H1 (cell line): ENCODE measurements at places on chromosomes 3 and 15.
A peak's percentile ranks its signal among the peaks of the same experiment; 100 is the strongest.

DNA sequence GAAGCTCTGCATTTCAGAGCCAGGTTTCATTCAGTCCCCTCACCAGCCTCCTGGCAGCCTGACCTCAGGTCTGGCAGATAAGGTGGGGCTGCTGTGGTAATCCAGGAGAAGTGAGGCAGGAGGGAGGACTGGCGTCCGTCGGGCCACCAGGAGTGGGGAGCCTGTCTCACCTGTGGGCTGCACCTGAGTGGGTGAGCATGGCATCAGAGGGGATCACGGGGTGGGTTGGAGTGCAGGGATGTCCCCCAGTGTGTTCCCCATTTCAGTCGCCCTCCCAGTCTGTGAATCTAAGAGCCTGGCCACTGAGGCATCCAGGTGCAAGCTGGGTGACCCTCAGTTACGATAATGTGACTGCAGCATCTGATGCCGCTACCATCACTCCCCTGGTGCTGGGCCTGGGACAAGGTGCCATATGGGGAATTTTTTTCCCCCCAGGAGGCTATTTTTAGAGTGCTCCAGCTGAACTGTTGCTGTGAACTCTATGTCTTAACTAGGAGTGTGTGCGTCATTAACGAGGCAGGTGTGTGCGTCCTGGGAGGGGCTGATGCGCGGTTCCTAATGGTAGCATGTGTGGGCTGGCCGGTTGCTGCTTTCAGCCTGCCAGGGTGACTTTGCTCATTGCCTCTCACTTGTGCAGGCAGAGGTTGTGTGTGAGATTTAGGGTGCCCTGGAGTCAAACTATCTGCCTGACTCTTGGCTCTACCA lies 165.2 kb downstream of the SLCO3A1 start:
- DNase-seq: no peak

DNA sequence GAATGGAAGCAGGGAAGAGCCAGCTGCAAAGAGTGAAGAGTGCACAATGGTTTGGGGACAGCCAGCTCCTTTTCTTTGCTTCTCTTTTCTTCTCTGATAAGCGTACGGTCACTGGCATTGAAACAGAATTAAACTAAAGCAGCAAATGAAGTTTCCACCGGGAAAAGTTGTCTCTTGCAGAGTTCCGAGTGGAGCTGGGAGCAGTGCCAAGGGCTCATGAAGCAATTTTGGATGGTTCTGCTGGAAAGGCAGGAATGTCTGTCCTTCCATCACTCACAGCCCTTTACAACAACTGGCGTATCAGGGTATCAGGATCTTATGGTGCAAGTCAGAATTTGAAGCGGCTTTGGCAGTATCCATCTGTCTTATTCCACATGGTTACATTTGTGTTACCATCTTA lies 1042.9 kb downstream of the NTRK3 start:
- DNase-seq: no peak

- no peak for DNase-seq
Measured at GRCh38 chr3:19945969-19946831, 697 bp upstream of the RAB5A start.

GRCh38 chr3:149203758-149204157 lies 17.9 kb downstream of the CP start:
- DNase-seq: no peak

GRCh38 chr15:75228787-75229186 lies 27.1 kb downstream of the C15orf39 start:
- no peak for DNase-seq

DNA sequence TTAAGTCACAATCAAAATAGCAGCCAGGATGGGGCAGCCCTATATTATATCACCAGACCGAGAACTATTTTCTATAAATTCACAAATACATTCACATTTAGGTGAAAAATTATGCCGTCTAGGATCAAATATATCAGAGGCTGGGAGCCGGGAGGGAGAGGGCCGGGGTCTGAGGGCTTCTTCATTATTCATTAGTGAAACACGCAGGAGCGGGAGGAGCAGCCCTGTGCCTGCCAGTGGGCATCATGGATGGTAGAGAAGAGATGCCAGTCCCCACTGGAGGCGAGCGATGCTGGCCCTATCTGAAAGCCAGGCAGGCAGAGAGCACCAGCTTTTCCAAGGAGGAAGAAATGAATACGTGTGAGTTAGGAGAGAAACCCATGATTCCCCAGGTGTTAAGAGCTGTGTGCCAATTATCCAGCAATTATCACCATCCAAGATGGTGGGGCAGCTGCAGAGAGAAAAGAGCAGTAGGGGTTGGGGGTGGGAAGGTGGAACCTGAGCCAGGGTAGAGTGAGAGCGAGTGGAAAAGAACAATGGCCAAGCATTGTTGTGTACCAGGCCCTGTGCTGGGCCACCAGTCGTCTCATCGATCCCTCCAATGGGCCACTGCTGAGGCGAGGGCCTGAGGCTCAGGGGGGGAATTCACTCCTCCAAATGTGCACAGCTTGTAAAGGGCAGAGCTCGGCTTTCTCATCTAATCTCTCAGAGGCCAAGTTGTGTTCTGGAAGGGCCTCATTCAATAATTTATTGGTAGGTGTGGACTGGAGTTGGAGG lies 261.3 kb upstream of the TLE3 start:
- no peak for DNase-seq

DNA sequence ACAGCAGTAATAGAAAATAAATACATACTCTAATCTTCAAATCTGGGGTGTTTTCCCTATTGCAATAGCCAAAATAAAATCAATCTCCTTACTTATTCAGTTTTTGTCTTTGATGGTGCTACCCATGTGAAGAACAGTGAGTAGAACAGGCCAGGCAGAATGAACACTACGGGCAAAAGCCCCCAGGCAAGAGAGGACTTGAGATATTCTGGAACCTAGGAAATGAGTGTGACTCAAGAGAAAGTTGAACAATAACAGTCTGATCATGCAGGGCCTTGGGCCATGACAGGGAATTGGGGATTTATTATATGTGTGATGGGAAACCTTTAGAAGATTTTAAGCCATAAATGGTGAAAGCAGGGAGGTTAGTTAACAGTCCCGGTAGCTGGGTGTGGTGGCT lies 14.0 kb upstream of the DUT start:
- no peak for DNase-seq

DNA sequence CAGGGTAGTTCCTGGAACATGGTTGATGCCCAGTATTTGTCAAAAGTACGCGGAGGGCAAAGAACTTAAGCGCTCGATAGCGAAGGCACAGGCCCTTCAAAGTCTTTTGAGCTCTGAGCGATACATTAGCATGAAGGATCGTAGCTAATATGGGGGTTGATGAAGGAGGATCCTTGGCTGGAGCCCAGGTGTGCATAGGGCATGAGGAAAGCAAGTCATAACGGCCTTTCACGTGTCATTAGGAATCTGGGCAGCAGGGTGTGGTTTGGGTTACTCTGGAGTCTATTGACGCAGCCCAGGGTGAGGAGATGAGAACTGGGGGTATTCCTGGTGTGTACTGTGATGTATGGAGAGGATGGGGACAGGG lies 31.7 kb downstream of the SPINK8 start:
- DNase-seq: no peak

- no peak for DNase-seq
Measured at GRCh38 chr3:4577721-4578120, 84.6 kb downstream of the ITPR1 start.

DNA sequence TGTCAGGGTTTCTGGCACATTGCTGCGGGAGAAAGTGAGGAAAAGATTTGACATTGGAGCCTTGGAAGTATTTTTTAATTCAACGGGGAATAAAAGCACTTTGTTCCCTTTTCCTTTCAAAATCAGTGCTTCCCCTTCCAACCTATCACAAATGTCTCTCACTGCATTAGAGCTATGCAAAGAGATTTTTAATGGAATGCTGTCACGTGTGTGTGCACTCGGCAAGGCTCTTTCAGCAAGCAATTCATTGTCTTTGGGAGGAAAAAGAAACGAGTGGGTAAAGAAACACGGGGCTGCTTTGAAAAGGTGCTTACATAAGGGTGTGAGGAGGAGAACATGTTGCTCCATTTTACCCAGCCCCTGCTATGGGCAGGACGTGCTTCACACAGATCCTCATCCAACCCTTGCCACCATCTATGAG lies 490.4 kb upstream of the PROK2 start:
- no peak for DNase-seq

DNA sequence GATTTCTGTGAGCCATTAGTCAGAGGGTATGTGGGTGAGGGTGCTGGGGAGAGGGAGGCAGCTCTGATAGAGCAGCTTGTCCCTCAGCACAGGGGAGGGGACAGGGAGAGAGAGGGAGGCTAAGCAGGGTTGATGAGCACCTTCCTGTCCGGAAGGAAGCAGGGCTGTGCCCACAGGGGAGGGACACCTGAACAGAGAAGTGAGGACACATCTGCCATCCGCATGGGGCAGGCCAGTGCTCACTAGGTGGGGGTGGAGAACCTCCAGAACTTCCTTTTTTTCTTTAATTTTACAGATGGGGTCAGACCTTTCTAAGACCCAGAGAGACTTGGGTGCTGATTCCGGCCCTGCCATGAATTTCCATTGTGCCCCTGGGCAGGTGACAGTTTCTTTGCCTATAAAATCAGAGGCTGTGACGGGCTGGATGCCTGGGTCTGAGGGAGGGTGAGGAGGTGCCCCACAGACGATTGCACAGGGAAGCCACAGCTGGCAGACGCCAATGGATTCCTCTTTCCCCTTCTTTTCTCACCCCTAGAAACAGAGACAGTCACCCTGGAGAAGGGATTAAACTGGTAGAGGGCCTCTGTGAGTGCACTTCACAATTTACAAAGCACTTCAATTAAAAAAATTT lies 4.1 kb upstream of the TGM5 start:
- DNase-seq: no peak

- no peak for DNase-seq
Measured at GRCh38 chr3:125250973-125251372, 38.4 kb upstream of the SLC12A8 start.

DNA sequence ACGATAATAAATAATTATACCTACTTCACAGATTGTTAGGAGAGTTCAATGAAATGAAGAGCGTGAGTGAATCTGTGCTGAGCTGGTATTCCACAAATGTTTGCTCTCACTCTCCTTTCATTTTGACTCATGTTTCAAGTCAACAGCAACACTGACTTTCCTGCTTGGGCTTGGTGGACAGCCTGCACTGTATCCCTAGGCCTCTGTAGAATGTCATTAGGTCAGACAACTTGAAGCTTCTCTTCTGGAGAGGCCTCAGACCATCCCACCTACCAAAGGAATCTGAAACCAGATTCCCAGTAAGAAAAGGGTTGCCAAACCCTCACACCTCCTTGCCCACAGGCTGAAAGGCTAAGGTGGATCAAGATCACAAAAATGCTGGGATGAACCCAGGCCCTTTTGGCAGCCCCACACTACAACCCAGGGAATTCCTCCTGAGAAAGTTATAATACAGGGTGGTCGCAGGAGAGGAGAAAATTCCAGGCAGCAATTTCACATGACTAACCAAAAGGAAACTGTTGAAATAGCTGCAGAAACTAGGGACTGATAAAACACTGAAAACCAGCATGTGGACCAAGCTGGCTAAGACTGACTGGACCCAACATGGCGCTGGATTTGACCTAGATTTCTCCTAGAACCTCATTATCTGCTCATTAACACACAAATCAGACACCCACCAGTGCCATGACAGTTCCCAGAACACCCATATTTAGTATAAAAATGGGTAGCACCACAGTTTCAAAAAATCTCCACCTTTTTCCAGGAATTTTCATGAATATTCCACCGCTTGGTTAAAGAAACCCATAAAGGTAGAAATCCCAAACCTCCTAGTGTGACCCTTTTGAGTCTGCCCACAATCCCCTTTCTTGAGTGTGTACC lies 57.0 kb upstream of the ZNF148 start:
- no peak for DNase-seq

DNA sequence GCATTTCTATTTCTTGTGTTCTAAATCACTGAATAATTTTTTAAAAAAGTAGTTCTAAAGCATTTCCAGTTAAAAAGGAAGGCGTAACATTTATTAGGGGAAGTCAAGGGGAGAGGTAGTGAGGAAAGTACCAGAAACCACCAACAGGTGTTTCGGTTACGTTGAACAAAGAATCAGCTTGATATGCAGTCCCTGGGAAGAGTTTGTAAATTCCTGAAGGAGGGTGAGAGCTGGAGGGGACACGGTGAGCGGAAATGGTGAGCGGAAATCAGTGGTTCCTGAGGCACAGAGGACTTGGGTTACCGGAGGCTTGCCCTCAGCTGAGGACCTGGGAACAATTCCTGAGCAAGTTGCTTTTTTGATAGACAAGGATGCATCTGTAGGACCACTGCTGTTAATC lies 17.8 kb downstream of the MAP2K1 start:
- DNase-seq: peak; percentile 66

DNA sequence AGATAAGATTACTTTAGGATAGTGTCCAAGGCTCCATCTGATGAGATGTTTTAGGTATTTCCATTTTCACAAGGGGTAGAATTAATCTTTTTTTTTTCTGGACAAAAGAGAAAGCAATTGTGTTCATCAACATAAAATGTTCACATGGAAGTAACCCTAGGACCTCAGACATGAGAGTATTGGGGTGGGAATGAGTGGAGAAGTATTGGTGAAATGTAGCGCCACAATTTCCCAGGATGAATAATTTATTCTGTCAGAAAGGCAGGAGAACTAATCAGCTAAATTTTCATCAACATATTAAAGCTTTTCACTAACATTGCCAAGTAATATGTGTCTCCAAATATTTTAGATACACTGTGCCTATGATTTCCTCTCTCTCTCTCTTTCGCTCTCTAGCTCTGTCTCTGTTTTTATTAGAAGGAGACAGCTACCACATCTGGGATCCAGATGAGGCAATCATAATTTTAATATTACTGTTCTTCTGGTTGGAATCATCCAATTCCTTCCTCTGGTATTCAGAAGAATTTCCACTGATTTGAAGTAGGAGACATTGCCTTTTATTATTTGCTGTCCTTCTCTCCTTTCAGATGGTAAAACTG lies 21.6 kb upstream of the ZNF280D start:
- no peak for DNase-seq

DNA sequence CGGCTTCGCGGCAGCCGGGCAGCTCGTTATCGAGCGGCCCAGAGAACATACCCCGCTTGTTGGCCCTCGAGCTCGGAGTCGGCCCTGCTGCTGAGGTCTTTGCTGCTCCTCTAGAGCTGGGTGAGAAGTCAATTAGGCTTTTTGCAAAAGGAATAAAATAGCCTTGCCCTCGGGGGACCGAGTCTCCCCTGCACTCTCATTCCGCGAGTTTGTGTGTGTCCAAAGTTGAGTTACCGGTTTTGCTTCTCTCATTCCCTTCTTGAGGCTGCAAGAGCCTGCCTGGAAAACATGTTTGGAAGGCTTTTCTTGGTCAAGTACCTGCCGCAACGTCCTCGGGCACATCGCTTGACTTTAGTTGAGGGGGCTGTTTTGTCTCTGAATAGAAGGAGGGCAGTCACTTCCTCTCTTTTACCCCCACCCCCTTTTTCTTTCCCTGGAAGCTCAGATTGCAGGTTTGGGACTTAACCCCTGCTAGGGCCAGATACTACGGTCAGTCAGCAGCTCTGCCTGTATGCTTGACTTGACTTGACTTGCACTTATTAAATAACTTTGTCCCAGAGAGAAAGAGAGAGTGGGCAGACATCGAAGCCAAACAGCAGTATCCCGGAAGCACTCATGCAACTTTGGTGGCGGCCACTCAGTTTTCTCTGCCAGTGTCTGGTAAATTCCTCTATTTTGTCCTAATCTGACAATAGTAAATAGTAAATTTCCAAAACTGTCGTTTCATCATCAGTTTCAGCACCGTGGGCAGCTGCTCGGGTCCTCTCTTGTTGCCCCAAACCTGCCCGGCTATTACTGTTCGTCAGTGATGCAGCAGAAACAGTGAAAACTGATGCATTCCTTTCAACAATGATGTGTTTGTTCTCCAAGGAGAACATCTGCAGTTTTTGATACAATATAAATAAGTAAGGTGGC lies 609 bp downstream of the RNF13 start:
- DNase-seq: peak; percentile 49
